Activated CD4-positive, alpha-beta T cell treated with anti-CD3 and anti-CD28 coated beads, Interleukin-10, Interleukin-2, amounts not matched to agents 100 ng/mL and 50 ng/mL, durations not matched to agents 16 hours and 8 hours (primary cell): ENCODE measurements at places on chromosomes 4 and X.

DNA sequence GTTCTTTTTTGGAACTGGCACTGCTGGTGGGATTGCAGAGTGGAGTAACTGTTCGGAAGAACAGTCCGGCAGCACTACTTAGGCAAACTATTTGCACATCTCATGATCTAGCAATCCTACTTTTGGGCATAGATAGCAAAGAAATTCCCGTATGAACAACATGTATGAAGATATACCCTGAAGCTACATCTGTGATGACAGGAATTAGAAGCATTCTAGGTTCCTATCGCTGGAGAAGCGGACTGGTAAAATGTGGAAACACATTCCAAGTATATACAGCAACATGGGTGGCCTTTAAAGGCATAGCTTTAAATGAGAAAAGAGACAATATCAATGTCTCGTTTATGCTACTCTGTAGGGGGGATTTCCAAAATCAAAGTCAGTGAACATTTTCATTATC, 3.1 kb downstream of the DCAF16 start:
- no peak for DNase-seq

DNA sequence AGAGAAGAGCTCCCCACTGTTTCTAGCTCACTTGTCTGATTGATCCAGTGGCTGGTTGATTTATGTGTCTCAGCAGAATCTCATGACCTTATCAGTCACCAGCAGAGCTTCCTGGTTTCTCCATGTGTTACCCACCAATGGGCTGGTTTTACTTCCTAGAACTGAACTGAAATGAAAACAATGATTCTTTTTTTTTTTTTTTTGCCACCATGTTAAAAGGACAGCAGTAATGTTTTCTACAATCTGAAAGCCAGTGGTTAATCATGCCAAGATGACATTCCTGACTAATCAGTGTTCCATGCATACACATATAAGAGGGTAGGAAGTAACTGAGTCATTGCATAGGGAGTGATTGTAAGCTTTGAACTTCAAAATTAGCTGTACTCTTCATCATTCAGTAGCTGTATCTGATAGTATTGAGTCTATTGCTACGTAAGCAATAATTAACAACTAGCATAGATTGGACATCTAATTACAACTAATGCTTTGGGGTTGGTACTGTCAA, 67.7 kb downstream of the SLC4A4 start:
- DNase-seq, result no peak

DNA sequence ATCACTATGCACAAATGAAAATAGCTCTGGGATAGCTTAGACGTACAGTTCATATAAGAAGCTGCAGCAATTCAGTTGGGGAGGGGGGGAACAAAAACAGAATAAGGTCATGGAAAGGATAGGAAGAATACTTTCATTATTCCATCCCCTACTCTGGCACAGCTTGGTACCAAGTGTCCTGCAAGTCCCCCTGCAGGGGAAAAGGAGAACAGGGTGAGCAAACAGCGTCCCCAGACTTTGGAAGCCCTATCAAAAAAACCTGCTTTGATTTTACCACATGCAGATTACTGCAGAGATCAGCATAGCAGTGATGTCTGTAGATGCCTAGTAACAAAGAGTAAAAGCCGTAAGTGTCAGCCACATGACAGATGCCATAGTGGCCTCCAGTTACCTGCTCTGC, 209.4 kb upstream of the NEIL3 start:
- no peak for DNase-seq

DNA sequence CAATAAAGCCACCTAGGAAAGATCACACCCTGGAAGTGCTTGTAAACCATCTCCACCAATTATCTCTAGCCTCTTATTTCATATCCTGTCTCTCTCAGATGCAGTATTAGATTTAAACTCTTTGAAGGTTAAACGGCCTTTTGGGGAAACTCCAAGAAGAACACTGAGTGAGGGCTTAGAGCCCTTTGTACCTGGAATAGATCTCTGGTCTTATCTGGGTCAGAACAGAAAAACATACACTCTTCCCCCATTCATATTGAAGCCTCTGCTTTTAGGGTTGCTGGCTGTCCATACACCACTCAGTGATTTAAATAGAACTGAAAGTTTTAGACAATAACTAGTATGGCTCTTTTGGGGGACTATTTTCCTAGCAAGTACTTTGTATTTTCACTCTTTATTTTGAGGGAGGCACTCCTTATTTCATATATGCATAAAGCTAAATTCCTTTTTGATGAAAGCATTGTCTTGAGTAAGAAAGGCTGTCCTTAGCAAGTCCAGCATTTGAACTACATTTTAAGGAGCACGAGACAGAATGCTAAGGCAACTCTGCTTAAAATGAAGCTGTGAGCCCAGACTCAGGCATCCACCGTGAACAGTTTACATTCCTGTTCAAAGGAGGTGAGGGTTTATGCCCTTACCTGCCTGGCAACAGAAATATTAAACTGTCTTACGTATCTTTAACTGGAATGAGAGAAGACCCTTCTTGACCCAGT, 17.4 kb downstream of the YY2 start:
- no peak for DNase-seq

- no peak for DNase-seq
Observed at GRCh38 chrX:68920561-68920960, 91.7 kb downstream of the EFNB1 start.

GRCh38 chrX:20224814-20225487, 41.8 kb downstream of the RPS6KA3 start:
- peak; percentile 78 for DNase-seq

- DNase-seq, result peak; percentile 24
Observed at GRCh38 chrX:125646195-125646594, 326.5 kb downstream of the TEX13C start.

DNA sequence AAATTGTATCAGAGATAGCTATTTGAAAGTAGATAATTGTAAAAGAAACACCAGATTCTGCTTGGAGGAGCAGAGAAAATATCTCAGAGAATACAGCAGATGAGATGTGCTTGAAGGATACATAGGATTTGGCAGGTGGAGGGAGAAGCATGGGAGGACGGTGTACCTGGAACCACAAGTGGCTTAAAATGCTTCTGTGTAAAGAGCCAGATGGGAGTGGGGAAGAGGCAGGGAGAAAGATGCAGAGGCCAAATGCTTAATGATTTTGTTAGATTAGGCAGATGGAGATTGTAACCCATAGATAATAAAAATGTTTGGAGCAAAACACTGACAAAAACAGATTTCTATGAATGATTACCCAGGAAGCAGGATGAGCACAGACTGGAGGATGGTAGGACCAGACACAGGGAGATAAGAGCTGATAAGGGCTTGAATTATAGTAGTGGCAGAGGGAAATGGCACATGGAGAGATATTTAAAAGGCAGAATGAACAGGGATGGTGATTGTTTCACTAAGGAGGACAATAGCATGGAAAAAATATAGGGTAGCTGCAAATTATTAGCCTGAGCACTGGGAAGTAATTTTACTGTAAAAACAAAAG, 145.7 kb upstream of the TBC1D9 start:
- DNase-seq, result no peak

GRCh38 chr4:110609044-110609750, 13.7 kb downstream of the PITX2 start:
- no peak for DNase-seq

GRCh38 chr4:25830548-25830947, 32.2 kb downstream of the SEL1L3 start:
- no peak for DNase-seq

DNA sequence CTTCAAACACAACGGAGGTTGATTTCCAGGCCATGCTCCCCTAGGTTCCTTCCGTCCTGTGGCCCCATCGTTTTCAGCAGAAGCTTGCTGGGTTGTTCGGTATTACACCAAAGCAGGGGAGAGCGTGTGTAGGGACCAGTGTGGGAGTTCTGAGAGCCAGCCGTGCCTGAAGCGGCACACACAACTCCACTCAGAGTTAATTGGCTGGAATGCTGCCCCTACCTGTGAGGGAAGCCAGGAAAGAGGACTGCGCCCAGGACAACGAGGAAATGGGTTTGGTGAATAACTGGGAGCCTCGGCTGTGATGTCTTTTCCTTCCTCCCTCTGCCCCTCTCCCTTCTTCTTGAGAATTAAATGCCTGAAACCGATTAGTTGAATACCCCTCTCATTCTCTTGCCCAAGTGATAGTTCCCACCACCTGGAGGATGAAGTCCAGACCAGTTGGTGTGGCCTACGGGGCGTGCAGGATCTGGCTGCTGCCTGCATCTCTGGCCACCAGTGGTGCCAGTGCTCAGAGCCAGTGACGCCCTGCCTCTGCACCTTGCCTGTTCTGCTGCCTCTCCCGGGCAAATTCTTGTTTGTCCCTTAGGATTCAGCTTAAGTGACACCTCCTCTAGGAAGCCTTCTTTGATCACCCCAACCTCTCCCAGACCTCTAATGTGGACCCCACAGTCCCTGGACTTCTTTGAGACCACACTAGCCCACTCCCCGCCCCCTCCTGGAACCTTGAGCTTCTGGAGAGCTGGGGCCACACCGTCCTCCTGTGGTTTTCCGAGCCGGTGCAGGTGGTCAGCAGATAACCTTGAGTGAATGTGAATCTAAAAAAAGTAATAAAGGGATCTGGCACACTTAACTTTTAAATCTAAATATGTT, 33.6 kb downstream of the TBC1D14 start:
- no peak for DNase-seq

- DNase-seq, result no peak
Observed at GRCh38 chrX:23795221-23795620, 12.2 kb downstream of the SAT1 start.

- DNase-seq, result no peak
Observed at GRCh38 chr4:163991298-163991865, 496.9 kb downstream of the TMA16 start.

GRCh38 chr4:40800064-40800463, 50.3 kb downstream of the NSUN7 start:
- DNase-seq, result peak; percentile 2

- no peak for DNase-seq
Observed at GRCh38 chr4:81675791-81676393, 204.2 kb upstream of the RASGEF1B start.

- no peak for DNase-seq
Observed at GRCh38 chr4:101973361-101973760, 182.8 kb downstream of the BANK1 start.
